ENCODE measurements at places on chromosomes 6 and 20. TPM values are rescaled to one million over a fixed set of nuclear protein-coding genes. Genes with fewer than 3 reads are reported as not detected.

DNA sequence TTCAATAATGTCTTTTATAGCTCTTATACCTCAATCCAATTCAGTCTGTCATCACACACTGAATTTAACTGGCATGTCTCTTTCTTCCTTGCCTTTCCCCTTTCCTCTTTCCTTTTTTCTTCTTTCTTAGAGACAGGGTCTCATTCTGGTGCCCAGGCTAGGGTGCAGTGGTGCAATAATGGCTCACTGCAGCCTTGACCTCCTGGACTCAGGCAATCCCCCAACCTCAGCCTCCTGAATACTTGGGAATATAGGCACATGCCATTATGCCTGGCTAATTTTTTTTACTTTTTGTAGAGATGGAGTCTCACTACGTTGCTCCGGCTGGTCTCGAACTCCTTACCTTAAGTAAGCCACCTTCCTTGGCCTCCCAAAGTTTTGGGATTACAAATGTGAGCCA, 65.9 kb downstream of the CBFA2T2 start:
- no peak for DNase-seq

GRCh38 chr6:7617801-7618764, 28.1 kb downstream of the SNRNP48 start:
- no peak for DNase-seq

GRCh38 chr6:166262743-166263515, 45.3 kb downstream of the PRR18 start:
- no peak for DNase-seq

- no peak for DNase-seq
These were observed 43.7 kb downstream of the HDGFL1 start for GRCh38 chr6:22613051-22613450.

- DNase-seq: no peak
These were observed 2.2 kb downstream of the SRSF3 start for GRCh38 chr6:36596356-36596755.

GRCh38 chr6:100185615-100186014, 191.6 kb upstream of the MCHR2 start:
- no peak for DNase-seq

GRCh38 chr20:6485351-6485750, 282.1 kb upstream of the BMP2 start:
- no peak for DNase-seq

- DNase-seq: no peak
These were observed 72.9 kb upstream of the EEF1E1 start for GRCh38 chr6:8175046-8175777.

- no peak for DNase-seq
These were observed 181.8 kb downstream of the TAF4 start for GRCh38 chr20:61883857-61884393.

DNA sequence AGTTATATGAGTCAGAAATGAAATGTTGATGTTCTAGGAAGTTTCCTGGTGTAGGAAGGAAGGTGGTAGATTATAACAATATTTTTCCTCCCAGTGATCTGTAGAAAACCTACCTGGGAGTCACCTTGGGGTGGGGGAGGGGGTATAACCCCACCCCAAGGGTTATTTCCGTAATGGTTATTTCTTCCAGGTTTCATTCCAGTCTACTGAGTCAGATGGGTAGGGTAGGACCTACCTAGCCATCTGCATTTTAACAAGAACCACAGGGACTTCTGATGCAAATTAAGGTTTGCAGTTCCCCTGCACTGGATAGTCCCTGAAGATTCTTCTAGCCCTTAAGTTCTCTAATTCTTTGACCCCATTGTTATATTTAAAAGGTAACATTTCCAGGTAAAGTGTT, 88.9 kb downstream of the ARMC2 start:
- DNase-seq: no peak

- no peak for DNase-seq
These were observed 122.2 kb upstream of the MARCKS start for GRCh38 chr6:113734982-113735381.

DNA sequence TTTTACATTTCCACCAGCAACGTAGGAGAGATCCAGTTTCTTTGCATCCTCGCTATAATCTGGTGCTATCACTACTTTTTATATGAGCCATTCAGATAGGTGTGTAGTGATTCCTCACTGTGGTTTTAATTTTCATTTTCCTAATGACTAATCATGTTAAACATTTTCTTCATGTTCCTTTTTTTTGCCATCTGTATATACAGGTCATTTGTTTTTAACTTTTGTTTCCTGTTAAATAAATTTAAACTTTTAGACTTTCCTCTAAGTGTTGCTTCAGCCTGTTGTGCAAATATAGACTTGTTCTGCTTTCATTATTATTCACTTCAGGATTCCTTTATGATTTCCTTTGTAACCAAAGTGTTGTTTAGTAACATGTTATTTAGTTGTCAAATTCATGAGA, 697.4 kb downstream of the PTPRT start:
- no peak for DNase-seq

DNA sequence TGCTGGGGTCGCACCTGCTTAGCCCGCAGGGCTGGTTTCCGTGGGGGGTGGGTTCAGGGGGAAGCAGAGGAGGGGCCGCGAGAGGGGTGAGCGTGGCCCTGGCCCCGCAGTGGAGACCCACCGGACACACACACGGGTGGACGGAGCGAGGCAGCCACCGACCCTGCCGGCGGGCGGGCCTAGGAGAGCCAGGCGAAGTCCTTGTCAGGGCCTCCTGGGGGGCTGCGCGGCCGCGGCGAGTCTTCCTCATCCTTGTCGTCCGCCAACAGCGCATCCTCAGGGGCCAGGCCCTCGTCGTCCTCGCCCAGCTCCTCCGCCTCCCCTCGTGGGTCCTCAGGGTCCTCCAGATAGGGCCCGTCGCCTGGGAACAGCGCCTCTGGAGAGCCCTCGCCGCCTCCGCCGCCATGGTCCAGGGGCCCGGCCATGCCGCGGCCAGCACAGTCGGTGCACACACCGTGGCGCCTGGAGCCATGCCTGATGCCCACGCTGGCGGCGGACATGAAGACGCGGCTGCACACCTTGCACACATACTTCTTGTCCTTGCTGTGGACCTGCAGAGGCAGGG, 7.3 kb downstream of the SLC2A4RG start:
- no peak for DNase-seq

- no peak for DNase-seq
These were observed 102.7 kb downstream of the PTPRK start for GRCh38 chr6:128417698-128418097.

GRCh38 chr6:113980937-113981554, 10.1 kb upstream of the HDAC2 start:
- DNase-seq: no peak

- DNase-seq: no peak
These were observed 174.2 kb upstream of the HDAC2 start for GRCh38 chr6:114144887-114145851.

DNA sequence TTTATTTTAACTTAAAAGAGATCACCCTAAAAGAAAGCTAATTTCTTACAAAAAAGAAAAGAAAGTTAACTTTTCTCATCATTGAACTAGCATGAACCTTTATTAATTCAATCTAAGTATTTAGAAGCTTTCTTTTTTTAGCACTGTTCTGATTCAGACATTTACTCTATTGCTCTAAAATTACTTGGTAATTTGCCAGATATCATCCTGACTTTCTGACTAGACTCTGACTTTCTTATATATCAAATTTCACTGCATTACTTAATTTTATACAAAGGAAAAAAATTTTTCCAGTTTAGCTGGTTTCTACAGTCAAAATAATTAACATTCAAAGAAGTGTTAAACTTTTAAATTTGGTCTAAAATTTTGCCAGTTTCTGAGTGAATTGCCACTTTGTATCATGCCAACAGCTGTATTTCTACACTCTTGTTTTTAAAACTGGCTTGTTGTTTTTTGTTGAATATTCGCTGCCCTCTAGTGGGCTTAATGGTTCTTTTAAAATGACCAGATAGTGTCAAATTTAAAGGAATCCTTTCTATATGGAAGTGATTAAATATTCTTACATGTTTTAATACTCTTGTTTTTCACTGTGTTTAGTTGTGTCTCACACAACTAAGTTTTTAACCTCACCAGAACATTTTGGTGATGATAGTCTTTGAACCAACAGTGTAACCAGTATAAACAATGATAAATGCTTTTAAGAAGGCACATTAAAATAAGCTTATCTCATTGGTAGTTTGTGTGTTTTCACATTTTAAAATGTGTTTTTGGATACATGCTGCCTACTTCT, 102.0 kb downstream of the POPDC3 start:
- DNase-seq: no peak

- DNase-seq: no peak
These were observed 14.4 kb downstream of the ZNF217 start for GRCh38 chr20:53579266-53579580.

GRCh38 chr6:104506429-104506828, 353.3 kb downstream of the HACE1 start:
- no peak for DNase-seq

DNA sequence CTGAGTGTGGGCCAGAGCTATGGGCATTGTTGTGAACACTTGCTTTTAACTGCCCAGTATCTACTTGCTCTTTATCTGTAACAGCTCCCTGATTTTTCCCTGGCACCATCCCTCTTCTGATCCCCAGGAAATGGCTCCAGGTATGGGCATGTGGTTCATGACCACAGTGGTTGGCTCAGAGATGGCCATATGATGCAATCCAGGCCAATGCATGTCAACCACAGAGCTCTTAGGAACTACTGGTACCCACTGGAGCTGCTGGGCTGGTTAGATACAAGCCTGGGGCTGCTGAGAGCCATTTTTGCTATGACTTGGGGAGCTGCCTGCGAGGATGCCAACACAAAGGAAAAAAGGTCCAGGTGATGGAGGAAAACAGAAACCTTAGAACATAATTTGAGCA, 55.6 kb downstream of the KCNB1 start:
- no peak for DNase-seq

Gene LY6G6D
- total RNA-seq: not detected

Gene LRRN4
- not detected for total RNA-seq

Gene ADGB
- not detected for total RNA-seq

Gene ARMH2
- not detected for total RNA-seq

Gene GTSF1L
- not detected for total RNA-seq

Measured in activated naive CD8-positive, alpha-beta T cell treated with anti-CD3 and anti-CD28 coated beads for 36 hours (primary cell).